ENCODE measurements at places on chromosomes 12 and 14.
A peak's percentile ranks its signal among the peaks of the same experiment; 100 is the strongest.

- peak; percentile 1 for DNase-seq
Observed at GRCh38 chr12:24111616-24112015, 162.1 kb upstream of the SOX5 start.

GRCh38 chr14:54890788-54891187, 11.8 kb downstream of the GCH1 start:
- DNase-seq: no peak

DNA sequence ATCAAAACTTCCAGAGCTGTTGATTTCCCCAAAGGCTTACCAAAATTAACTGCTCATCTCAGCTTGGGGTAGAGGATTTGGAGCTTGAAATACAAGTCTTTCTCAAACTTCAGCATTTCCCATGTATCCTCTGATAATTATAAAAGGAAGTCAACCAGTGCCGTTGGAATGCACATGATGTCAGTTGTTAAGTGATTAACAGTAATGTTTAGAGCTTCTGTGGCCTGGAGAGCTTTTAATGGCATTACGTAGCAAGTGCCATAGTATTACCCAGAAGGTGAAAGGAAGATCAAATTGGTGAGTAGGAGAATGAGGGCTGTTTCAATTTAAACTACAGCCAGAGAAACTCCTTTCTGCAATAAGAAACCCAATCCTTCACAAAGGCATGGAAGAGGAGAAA, 62.5 kb upstream of the PTPRR start:
- no peak for DNase-seq

DNA sequence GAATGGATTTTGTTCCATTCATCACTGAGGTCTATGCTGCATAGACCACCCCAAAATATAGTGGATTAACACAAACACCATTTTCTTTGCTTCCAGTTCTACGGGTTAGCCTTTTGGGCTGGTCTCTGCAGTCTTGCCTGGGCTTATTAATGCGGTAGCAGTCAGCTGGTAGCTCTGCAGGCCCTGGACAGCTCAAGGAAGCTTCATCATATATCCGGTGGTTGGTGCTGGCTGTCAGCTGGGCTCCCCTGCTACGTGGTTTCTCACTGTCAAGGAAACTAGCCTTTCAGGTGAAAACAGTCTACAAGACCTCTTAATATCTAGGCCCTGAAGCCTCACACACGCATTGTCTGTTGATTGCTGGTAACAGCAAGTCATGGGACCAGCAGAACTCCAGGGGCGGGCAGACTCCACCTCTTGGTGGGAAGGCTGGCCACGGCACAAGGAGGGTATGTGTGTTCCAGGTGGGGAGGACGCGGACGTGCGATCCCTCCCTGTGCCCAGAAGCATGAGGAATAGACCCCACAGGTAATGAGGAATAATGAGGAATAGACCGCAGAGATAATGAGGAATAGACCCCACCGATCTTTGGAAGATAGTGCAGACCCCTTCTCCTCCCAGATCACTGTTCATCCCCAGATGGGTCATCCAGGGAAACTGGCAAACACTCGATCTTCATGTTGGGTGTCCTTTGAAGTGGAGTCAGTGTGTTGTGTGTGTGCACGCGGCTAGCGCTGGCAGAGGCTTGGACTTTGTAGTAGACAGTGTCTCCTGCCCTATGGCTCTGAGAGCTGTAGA, 13.3 kb downstream of the TSPAN9 start:
- no peak for DNase-seq

GRCh38 chr14:52481864-52482263, 70.4 kb downstream of the TXNDC16 start:
- DNase-seq: no peak

- peak; percentile 66 for DNase-seq
Observed at GRCh38 chr12:130832561-130833209, 6.4 kb downstream of the STX2 start.

Data from EL (cell line).